ENCODE measurements at places on chromosomes 6 and 20.

DNA sequence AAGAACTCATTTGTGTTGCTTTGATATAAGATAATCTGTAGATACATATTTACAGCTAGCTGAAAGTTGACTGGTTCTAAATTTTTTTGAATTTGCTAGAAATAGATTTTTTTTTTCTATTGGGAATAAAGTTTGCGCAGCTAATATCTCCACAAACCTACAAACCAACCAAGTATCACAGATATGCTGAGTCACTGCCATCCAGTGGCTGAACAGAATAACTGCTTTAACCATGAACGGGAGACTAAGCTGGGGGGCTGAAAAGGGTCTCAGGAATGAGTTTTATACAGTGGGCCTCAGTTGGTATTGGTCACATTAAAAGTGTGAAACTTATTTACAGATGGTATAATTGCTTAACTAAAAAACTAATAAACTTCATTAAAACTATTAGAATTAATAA is 326.7 kb upstream of the CNR1 start:
- DNase-seq, result no peak

DNA sequence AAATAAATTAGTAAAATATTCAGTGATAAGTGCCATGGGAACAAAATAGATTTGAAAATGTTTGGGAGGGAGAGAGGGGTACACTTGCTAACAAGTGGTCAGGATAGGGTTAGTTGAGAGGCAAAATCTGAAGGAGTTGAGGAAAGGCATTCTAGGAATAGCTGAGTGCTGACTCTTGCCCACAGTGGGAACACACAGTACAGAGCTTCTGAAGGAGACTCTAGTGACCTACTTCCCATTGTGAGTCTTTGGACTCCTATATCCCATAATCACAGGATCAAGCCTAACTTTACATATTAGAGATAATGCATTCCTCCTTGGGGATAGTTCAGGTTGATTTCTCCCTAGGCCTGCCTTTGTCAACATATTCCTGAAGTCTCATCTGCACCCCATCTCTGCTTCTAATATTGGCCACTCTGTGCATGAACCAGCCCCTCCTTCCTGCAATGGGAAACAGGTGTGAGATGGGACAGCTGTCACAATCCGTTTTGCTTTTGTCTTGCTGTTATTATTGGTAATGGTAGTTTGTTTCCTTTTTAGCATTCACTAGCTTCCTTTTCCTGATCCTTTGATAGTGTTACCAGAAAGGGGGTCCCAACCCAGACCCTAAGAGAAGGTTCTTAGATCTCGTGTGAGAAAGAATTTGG is 2.6 kb upstream of the TRIM38 start:
- DNase-seq, result no peak

DNA sequence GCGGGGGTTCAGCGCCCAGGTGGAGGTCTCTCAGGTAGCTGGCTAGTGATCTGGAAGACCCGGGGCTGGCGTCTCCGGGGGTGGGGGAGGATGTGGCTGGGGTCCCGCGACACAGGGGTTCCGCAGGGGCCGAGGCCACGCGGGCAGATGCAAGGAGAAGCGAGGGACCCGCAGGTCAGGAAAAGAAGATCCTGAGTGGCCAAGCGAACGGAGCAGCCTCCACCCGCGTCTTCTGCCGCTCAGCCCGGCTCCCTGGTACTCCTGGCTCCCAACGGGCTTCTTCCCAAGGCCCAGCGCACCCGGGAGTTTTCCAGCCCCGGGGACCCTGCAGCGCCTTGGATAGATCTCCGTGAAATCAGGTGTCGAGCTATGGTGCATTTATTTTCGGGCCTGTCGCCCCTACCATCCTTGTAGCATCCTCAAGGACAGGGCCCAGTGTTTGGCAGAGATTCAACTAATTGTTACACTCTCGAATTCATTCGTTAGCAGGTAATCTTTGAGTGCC is 682 bp upstream of the CHD6 start:
- no peak for DNase-seq

- DNase-seq, result no peak
Measured at GRCh38 chr6:125446011-125446410, 144.2 kb upstream of the HDDC2 start.

DNA sequence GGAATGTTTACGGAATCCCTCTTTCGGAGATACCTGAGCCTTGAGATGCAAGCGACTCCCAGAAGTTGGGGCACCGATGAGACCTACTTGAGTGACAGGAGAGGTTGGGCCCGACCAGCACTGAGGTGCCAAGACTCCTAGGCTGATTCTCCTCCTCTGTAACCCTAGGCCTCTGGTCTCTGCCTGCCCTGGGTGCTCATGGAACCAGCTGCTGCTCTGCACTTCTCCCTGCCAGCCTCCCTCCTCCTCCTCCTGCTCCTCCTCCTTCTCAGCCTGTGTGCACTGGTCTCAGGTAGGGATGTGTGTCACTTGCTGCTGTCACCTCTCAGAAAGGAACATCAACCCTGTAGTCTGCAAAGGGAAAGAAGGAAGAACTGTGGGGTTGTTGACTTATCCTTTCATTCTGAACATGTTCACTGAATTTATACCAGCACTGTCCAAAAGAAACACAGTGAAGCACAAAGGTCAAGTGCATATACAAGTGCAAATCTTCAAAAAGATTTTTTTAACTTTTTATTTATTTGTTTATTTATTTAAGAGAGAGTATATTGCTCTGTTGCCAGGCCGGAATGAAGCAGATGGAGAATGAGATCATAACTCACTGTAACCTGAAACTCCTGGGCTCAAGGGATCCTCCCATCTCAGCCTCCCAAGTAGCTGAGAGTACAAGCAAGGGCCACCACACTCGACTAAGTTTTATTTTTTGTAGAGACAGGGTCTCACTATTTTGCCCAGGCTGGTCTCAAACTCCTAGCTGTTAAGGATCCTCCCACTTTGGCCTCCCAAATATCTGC is 913 bp downstream of the BTN2A2 start:
- no peak for DNase-seq

- peak; percentile 24 for DNase-seq
Measured at GRCh38 chr6:16130932-16131387, 2.1 kb downstream of the MYLIP start.

- peak; percentile 29 for DNase-seq
Measured at GRCh38 chr6:158009114-158009891, 27.6 kb downstream of the SYNJ2 start.

DNA sequence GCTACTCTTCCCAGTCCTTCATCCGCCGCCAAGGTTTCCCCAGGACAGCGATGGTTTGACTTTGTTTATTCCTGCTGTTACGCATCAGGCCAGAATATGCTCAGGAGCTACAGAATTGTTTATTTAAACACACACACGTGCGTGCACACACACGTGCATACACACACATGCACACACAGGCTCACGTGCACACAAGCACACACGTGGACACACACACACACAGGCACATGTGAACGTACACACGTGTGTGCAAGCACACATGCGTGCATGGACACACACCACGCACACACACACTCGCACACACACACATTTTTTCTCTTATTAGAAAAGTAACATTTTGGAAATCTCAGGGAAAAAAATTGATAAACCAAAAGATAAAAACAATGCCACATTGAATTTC is 64.6 kb upstream of the UST start:
- no peak for DNase-seq
